ENCODE measurements at places on chromosomes 3 and 15. TPM values are rescaled to one million over a fixed set of nuclear protein-coding genes. Genes with fewer than 3 reads are reported as not detected.

GRCh38 chr3:17752876-17753631 is 10.6 kb upstream of the TBC1D5 start:
- no peak for DNase-seq

Gene TMC3
- not detected for total RNA-seq

- peak; percentile 92 for DNase-seq
These were observed 118.7 kb downstream of the RPL22L1 start for GRCh38 chr3:170751083-170751898.

Gene PSTPIP1
- total RNA-seq, result 0.25 TPM

Data from dermis microvascular lymphatic vessel endothelial cell (primary cell).